Lower leg skin (tissue), 4 donors: ENCODE measurements at places on chromosomes 5 and 9. TPM values are rescaled to one million over a fixed set of nuclear protein-coding genes. Genes with fewer than 3 reads are reported as not detected.
A peak's percentile ranks its signal among the peaks of the same experiment; 100 is the strongest.

GRCh38 chr5:178383919-178384815 lies 151.6 kb upstream of the PHYKPL start:
- DNase-seq = no peak

SLC30A5 gene
- 30.2 TPM for total RNA-seq

DNA sequence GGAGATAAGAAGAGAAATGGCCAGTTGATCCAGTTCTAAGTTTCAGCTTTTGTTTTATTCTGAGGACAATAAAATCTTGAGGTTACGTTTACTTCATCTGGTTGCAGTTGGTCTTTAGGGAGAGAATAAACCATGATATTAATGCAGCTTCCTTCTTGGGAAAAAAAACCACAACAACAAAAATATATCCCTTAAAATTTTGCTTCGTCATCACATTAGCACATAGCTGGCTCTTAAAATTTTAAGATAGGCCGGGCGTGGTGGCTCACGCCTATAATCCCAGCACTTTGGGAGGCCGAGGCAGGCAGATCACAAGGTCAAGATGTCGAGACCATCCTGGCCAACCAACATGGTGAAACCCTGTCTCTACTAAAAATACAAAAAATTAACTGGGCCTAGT lies 86.4 kb downstream of the EQTN start:
- no peak for DNase-seq

DAB2 gene
- 25.7 TPM for total RNA-seq

DNA sequence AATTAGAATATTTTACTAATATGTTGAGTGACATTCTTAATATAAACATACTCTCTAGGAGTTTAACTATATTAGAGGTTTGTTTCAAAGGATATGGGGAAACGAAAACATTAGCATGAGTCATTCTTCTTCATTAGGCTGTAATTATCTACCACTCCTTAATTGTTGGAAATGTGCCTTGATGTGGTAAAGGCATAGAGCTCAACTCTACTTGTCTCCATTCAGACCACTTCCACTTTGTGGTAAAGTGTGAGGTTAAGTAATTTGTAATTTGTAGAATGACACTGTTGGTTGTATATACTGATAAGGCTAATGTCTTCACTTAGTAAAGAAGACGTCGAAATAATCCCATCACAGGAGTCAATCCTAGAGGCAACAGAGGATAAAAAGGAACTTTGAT lies 58.1 kb downstream of the HAPLN1 start:
- no peak for DNase-seq

C9 gene
- not detected for total RNA-seq

TPPP gene
- 11.3 TPM for total RNA-seq

PROB1 gene
- 0.25 TPM for total RNA-seq

GRCh38 chr5:55600086-55600485 lies 65.3 kb upstream of the PLPP1 start:
- DNase-seq = no peak

GRCh38 chr5:127210042-127210441 lies 80.6 kb upstream of the MEGF10 start:
- no peak for DNase-seq

- DNase-seq = no peak
Measured at GRCh38 chr5:124418390-124418789, 328.0 kb downstream of the ZNF608 start.

GRCh38 chr5:93705896-93706295 lies 35.5 kb downstream of the POU5F2 start:
- no peak for DNase-seq

- DNase-seq = no peak
Measured at GRCh38 chr5:126334760-126335159, 88.4 kb upstream of the GRAMD2B start.

AGXT2 gene
- total RNA-seq = not detected

PALM2AKAP2 gene
- total RNA-seq = 2.0 TPM

DNA sequence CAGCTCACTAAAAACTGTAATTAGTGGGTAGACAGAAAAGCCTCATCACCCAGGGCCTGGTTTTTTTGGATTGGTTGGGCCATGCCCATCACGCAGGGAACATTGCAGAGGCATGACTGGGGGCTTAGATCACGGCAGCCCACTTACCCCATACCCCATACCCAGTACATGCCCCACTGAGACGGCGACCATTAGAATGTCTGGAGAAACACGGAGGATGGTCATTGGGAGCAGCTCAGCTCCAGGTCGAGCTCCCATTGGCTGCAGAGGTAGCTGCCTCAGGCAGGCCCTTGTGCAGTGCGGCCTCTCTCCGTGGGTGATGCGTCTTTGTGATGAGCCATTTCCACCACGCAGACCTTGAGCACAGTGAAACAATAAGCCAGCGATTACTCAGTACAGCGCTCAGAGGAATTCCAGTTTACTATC lies 204.0 kb downstream of the GADD45G start:
- DNase-seq = peak; percentile 72

DNA sequence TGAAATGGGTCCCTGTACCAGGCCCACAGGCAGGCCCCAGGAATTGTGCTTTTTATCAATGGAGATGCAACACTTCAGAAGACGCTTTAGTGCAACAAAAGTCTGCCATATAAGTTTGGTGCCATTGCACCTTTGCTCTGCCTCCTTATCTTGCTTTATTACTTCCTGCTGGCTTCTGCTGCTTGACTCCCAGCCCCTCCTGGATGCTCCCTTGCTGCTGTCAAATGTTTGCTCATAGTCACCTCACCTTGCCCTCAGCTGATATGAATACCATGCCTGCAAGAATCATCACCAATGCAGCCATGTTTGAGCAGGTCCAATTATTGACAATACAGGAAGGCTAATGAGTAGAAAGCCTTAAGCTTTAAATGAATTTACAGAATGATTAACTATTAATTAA lies 25.4 kb downstream of the MEGF10 start:
- DNase-seq = no peak

GRCh38 chr5:122077366-122078115 lies 518 bp downstream of the LOX start:
- no peak for DNase-seq

ADAMTS12 gene
- 0.53 TPM for total RNA-seq

DNA sequence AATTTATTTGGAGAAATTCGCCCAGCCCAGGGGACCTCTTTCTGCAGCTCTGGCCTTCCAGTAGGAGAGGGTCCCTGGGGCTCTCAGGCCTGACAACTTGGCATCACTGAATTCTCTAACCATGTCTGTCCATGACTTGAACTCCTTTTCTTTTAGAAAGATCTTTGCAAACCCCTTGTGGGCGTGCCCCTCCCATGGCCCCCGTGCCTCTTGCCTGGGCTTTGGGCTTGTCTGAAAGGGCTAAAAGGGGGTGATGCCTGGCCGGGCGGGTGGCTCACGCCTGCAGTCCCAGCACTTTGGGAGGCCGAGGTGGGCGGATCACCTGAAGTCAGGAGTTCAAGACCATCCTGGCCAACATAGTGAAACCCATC lies 3.2 kb upstream of the SQSTM1 start:
- DNase-seq = no peak

- DNase-seq = no peak
Measured at GRCh38 chr5:62059960-62060359, 246.0 kb upstream of the KIF2A start.

DNA sequence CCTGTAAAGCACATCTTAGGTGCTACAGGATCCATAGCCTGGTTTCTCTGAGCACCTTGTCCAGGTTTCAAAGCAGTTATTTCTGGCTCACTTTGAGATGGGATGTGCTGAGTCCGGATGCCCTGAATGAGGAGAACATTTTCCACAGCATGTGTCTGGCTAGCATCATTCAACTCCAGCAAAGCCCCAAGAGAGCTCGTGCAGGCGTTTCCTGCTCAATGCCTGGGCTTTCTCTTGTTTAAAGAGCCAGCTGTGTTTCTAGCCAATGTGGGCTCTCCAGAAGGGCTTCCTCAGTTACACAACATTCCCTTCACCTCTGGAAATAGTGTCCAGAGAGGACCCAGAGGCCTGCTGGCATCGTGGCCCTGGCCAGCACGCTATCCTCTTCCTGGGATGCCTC lies 411.7 kb downstream of the DMAC1 start:
- no peak for DNase-seq

SLC6A18 gene
- not detected for total RNA-seq

ROR2 gene
- 8.7 TPM for total RNA-seq

- DNase-seq = no peak
Measured at GRCh38 chr5:158884827-158885518, 214.7 kb downstream of the EBF1 start.

DNA sequence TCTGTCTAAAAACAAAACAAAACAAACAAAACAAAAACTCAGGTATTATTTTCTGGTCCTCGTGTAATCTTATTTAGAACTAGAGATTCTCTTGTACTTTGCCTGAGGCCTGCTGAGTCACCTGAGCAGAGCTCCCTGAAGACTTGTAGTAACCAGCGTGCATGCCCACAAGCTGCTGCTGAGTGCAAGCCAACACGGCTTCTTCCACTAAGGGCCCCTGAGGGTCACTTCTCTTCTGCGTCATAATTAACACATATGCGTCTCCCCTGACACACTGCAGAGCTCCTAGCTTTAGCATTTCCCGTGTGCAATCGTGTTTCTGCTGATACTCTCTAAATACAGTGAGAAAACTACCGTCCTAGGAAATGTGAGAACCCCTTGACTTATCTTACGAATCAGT lies 10.9 kb upstream of the NDFIP1 start:
- no peak for DNase-seq

GRCh38 chr9:114383521-114384231 lies 4.1 kb downstream of the AKNA start:
- DNase-seq = no peak

GRCh38 chr5:7331131-7331530 lies 64.8 kb upstream of the ADCY2 start:
- DNase-seq = no peak

DNA sequence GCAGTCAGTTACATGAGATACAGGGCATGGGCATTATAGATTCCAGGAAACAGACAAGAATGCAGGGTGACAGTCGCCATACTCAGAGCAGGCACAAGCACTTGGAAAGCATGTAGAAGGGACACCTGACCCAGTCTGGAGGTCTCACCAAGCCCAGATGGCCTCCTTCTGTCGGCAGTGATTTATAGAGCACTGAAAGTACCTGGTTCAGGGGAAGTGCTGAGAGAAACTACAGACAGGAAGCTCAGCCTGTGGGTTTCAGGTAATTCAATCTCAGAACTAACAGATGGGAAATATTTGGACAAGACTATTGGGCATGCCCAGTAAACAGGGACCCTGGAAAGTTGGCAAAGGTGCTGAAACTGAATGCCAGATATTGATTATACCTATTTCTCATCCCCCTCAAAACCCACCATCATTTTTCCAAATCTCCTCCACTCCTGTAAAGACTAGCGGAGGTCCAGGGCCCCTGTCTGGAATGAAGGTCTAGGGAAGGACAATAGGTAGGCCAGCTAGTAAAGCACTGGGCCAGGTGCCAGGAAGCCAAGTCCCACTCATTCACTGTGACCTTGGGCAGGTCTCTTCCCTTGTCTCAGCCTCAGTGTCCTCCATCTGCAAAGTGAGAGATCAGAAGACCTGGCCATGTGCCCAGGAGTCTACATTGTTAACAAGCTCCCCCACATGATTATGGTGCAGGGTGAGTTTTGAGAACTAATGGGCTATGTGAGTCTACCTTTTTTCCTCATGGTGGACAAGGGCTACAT lies 26.9 kb downstream of the KLHL3 start:
- DNase-seq = no peak

DNA sequence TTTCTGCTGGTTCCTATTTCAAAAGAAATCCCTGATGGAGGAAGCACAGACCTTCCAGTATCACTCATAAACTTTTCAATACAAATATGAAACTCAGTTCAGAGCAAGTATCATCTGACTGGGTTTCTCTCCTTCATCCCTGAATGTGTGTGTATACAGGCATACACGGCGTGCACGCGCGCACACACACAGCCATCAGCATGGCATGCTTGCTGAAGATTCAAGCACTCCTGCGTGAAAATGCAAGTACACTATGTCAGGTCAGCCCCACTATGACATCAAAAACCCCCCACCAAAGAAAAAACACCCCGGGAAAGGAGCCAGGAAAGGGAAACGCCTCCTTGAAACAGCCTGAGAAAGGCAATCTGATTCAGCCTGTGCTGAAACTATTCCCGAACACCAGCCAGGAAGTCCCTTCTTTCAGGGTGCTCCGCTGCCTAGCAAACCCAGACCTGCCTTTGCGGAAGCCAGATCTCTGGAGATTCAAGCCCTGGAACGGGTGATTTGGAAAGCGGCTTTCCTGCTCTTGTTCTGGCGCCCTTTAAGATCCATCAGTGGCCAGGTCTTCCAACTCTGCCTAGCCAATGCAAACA lies 831 bp downstream of the KLHL3 start:
- DNase-seq = peak; percentile 29

DNA sequence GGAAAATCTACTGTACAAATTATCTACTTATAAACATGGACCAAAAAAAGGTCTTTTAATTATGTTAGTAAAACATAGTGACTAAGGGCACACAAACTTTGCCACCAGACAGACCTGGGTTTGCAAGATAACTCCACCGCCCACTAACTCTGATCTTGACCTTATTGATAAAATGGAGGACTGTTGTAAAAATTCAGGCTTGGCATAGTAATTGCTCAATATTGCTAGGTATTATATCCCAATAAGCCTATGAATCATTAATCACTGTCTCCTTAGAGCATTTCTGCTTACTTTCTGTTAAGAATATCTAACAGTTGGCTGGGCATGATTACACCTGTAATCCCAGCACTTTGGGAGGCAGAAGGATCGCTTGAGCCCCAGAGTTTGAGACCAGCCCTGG lies 3.8 kb downstream of the C9orf40 start:
- DNase-seq = no peak

GRCh38 chr9:85182383-85182782 lies 512.9 kb downstream of the NTRK2 start:
- DNase-seq = no peak

DNA sequence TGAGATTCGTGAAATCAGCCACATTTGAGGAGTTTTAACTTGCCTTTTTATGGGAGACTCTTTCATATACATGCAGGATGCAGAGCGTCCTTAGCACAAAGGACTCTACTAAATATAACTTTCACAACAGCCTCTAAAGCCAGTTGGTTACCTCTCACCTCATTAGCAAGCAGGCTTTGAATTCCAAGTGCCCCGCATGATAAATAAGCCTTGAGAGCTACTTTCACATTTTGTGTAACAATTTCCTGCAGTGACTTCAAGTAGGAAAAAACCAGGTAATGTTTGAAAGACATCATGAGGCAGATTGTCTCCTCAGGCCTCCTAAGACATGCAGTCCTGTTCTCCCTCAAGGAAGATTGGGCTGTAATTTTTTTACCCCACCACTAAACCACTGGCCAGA lies 50.5 kb downstream of the RALGPS1 start:
- no peak for DNase-seq

- DNase-seq = no peak
Measured at GRCh38 chr9:112258106-112258505, 75.3 kb downstream of the PTBP3 start.

ERMP1 gene
- total RNA-seq = 16.4 TPM

NTRK2 gene
- total RNA-seq = 6.5 TPM
